GM20000 (cell line): ENCODE measurements at places on chromosomes 4 and X.

- no peak for DNase-seq
Observed at GRCh38 chr4:54687887-54688841, 30.4 kb downstream of the KIT start.

DNA sequence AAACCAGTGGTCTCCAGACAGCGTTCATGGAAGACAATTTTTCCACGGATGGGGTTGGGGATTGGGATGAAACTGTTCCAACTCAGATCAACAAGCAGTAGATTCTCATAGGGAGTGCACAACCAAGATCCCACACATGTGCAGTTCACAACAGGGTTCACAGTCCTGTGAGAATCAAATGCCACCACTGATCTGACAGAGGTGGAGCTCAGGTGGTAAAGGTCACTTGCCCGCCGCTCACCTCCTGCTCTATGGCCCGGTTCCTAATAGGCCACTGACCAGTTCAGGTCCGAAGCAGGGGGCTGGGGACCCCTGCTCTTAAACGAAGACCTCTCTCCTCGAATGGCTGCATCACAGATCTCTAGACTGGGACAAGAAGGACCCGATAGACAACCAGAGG lies 4.4 kb downstream of the APBB2 start:
- DNase-seq: no peak

DNA sequence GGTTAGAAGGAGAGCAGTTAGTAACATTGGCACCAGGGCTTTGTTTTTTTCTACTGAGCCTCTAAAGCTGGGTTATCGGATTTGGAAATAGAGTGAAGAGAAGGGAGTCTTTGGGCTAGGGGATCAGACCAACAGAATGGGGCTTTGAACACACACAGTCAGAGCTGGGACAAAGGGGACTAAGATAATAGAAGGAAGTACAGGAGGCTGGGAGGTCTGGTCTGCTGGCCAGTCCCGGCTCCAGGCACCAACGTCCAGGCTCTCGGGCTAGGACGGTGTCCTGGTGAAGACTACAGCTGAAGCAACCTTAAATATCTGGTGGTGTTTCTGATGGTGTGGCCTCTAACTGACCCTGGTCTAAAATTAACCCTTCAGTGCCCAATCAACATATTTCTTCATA lies 57.5 kb downstream of the HHIP start:
- DNase-seq: no peak

GRCh38 chrX:103157496-103158316 lies 57.2 kb upstream of the BEX4 start:
- peak; percentile 16 for DNase-seq

DNA sequence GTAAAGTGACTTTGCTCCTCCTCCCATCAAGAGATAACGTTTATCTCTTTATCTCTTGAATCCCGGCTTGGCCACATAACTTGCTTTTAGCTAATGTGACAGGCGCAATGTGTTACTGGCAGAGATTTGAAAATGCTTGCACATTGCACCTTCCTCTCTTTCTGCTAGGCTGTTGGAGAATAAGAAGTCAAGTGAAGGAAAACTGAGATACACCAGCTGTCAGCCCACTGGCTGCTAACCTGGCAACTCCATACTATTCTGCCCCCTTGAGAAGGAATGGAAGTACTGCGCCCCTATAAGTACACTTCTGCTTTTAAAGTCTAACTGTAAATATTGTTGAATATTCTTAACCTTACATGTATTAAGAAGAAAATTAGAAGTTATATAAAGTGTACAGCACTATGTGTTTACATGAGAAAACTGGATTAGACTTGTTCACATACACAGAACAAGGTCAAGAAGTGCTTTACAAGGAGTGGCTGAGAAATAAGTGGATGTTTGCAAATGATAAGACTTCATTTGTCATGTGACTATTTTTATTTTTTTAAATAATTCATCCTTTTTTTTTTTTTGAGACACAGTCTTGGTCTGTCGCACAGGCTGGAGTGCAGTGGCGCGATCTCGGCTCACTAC lies 424.5 kb upstream of the CTSO start:
- DNase-seq: peak; percentile 34

- DNase-seq: peak; percentile 33
Observed at GRCh38 chr4:113052379-113052951, 3.0 kb downstream of the ANK2 start.

- no peak for DNase-seq
Observed at GRCh38 chrX:136582624-136583023, 50.6 kb downstream of the VGLL1 start.

- DNase-seq: no peak
Observed at GRCh38 chr4:185546335-185546734, 11.0 kb upstream of the PDLIM3 start.

DNA sequence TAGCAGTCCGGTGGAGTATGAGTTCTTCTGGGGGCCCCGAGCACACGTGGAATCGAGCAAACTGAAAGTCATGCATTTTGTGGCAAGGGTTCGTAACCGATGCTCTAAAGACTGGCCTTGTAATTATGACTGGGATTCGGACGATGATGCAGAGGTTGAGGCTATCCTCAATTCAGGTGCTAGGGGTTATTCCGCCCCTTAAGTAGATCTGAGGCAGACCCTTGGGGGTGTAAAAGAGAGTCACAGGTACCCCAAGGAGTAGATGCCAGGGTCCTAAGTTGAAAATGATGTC lies 852 bp downstream of the MAGEH1 start:
- DNase-seq: no peak

- no peak for DNase-seq
Observed at GRCh38 chr4:125352521-125352920, 37.8 kb downstream of the FAT4 start.

DNA sequence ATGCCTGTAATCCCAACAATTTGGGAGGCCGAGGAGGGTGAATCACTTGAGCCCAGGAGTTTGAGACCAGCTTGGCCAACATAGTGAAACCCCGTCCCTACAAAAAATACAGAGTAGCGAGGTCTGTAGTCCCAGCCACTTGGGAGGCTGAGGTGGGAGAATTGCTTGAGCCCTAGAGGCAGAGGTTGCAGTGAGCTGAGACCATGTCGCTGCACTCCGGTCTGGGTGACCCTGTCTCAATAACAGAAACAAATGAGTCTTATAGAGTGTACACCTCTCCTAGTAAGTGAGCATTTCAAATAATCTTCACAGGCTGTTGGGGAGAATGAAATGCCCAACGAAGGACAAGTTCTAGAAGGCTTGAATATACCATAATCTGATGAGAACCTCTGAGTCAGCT lies 5.5 kb downstream of the UCHL1 start:
- DNase-seq: no peak

GRCh38 chrX:1300449-1300848 lies 31.8 kb downstream of the CSF2RA start:
- no peak for DNase-seq

- peak; percentile 47 for DNase-seq
Observed at GRCh38 chr4:40749717-40750460, at the start of gene NSUN7. Gene NSUN7 (plus strand): TSS chr4:40749955. CDS start chr4:40750694, 739 bp downstream.

DNA sequence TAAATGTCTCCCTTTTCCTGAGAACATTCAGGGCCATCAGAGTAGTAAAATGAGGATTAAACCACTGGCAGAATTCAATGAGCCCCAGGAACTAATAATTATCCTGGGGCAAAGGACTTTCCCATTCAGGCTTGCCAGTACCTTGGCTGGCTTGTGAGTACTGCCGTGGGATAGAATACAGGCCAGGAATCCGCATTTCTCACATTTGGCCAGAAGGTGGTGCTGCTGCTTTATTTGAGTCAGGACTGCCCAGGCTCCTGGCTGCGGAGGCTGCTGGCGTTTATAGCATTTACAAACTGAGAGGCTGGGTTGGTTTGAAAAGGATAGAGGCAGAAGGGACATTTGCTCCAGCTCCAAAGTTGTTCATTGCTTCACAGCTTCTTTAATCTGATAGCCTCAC lies 91.4 kb downstream of the RTL9 start:
- DNase-seq: peak; percentile 64

GRCh38 chrX:76453737-76454406 lies 26.4 kb downstream of the MAGEE1 start:
- DNase-seq: no peak

GRCh38 chr4:101039367-101039766 lies 308.0 kb downstream of the PPP3CA start:
- DNase-seq: no peak

DNA sequence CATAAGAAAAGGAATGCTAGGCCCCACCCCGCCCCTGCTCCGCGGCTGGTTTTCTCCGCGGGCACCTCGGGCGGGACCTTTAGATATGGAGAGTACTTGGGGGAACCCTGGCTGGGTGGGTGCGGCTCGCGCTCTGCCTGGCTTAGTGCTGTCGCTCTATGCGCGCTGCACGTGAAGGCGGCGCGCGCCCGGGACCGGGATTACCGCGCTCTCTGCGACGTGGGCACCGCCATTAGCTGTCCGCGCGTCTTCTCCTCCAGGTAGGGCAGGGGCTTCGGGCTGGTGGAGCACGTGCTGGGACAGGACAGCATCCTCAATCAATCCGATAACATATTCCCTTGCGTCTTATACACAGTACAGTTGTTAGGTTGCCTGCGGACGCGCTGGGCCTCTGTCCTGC lies 56.0 kb downstream of the MAGEB10 start:
- no peak for DNase-seq

DNA sequence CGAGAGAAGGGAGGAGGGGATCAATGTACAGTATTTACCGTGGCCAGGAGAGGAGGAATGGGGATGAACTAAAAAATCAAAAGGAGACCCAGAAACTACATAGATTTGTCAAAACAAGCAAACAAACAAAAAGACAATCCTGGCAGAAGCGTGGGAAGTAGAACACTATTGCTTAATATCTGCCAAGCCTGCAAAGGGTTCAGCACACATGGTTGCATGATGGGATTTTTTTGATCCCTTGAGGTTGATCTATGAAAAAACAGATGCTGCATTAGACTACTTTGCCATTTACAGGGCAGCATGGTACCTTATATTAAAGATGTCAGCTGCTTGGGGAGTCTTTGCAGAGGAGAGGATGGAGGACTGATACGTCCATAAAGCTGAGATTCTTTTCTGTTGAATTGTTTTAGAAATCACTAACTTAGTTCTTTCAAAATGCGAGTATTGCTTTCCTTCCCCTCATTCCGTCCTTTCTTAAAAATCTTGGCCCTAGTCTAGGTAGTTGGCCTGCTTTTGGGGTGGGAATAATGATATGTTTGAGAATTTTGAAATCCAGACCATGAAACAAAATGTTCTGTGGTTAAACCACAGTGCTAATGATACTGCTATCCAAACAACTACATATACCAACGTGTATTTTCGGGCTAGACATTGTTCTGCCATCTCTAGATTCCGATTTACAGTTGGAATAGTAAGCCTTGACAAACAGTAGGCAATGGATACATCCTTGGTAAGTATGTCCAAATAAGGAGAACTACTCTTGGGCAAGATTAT lies 39.6 kb upstream of the TMEM150C start:
- no peak for DNase-seq

DNA sequence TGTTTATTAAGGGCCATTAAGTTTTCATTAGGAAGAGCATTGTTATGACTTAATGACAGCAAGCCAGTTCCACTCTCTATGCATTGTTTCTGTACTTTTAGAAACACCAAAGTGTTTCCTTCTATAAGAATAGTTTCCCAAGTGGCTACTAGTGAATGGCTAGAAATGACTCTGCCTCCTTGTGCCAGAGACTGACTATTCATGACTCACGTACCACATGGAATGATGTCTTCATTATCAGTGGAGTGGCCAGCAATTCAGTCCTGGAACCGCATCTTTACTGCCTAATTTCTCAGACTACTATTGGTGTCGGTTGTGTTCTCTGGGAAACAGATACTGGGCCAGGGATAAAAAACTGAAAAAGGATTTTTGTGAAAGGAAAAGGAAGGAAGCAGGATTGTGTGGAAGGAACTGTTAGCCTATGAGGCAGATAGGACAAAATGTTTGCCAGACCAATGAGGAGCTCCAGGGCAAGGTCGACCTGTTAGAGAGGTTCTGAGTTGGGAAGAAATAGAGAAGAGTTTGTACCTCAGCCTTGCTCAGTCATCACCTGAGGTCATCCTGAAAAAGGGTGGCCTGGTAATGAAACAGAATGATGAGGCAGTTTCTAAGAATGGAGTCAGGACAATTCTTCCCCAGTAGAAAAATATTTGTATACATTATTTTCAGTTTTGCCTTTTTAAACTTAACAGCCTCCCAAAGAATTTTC lies 218.6 kb downstream of the SPCS3 start:
- DNase-seq: no peak

DNA sequence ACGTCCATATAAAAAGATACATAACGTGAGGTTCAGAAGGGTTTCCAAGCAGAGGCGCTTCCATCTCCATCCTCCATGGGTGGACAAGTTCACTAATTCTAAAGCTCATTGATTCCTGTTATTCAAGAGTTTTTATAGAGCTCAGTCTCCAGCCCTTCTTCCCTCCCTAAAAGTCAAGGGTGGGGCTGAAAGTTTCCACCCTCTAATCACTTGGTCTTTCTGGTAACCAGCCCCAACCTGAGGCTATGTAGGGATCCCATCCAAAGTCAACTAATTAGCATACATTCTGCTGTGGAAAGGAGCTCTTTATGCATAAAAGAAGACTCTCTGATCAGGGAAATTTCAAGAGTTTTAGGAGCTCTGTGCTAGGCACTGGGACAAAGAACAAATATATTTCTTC lies 46.9 kb upstream of the VEGFC start:
- DNase-seq: no peak

- DNase-seq: no peak
Observed at GRCh38 chr4:28177641-28178040, 1317.0 kb downstream of the STIM2 start.

DNA sequence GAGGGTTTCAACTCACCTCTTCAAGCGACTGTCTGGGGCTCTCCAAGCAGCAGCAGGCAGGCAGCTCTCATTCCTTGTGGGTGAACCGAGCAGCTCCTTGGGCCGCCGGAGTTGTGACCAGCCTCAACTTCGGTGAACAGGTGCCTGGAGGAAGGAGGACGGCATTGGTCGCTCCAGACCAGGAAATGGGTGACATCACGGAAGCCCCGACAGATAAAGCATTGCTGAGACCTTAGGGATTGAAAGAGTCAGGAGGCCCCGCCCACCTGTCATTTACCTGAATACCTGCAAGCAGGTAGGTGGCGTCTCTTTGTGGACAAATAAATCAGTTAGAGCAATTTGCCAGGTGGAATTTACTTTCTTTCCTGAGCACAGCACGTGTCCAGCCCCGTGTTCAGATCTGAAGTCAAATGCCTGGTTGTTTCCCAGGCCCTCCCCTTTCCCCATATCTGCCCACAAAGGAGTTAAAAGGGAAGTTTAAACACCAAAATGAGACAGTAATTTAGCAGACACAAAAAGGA lies at the start of gene LNX1:
LNX1 (minus strand) TSS at position 115 of the 521 bp plus-strand sequence. CDS start 17,484 bp downstream, outside the sequence.
- DNase-seq: no peak

DNA sequence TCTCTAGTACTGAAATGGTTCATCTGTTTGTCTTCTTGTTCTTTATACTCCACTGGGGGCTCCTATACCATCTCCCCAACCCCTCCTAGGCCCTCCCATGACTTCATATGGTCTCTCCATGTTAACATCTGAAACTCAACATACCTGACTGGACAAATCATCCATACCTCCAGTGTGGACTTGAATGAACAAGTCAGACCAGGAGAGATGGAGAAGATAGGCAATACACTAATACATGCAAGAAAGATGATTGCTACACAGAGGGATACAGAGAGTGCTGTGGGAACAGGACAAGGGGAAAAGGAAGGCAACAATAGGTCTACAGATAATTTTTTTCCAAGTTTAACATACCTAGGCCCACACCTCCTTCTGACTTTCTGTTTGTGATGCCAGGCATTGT lies 175.1 kb downstream of the FHIP1A start:
- DNase-seq: no peak

GRCh38 chrX:104310090-104310489 lies 55.4 kb upstream of the ESX1 start:
- no peak for DNase-seq

- DNase-seq: no peak
Observed at GRCh38 chr4:74534936-74535335, 90.0 kb downstream of the AREG start.

- DNase-seq: no peak
Observed at GRCh38 chr4:104716584-104716983, 221.9 kb upstream of the CXXC4 start.
